EL (cell line): ENCODE measurements at places on chromosomes 12 and 14.

GRCh38 chr12:460261-461230 lies 807 bp downstream of the B4GALNT3 start:
- peak; percentile 10 for DNase-seq

- no peak for DNase-seq
These were observed 5.1 kb upstream of the DLK1 start for GRCh38 chr14:100721568-100721967.

- DNase-seq = no peak
These were observed 67.2 kb downstream of the GLT1D1 start for GRCh38 chr12:128920468-128920867.

DNA sequence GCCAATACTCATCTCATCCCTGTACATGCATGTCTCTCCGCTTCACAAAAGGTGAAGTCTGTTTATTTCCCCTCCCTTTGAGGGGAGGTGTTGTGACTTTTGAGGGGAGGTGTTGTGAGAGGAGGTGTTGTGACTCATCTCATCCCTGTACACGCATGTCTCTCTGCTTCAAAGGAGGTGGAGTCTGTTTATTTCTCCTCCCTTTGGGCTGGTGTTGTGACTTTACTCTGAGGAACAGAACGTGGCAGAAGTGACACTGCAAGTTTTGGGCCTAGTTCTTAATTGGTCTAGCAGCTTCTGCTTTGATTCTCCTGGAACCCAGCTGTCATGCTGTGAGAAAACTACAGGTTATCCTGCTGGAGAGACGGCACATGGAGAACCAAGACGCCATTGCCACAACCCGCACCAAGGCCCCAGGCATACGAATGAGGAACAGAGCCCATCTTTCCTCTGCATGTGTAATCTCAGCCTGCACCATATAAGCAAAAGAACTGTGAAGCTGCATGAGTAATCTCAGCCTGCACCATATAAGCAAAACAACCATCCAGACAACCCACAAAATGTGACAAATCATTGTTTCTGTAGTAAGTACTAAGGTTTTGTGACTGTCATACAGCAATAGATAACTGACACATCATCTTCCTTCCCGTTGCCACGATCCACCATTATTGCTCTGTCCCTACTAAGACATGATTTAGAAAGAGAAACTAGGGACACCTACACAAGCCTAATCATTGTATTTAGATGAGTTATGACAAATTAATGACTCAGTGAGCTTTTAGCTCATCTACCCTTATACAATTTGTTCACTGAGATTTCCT lies 30.0 kb downstream of the GALNT4 start:
- DNase-seq = peak; percentile 39

GRCh38 chr12:104938371-104938770 lies 19.7 kb downstream of the SLC41A2 start:
- peak; percentile 30 for DNase-seq

- no peak for DNase-seq
These were observed 269.4 kb upstream of the NOVA1 start for GRCh38 chr14:26867171-26867757.

DNA sequence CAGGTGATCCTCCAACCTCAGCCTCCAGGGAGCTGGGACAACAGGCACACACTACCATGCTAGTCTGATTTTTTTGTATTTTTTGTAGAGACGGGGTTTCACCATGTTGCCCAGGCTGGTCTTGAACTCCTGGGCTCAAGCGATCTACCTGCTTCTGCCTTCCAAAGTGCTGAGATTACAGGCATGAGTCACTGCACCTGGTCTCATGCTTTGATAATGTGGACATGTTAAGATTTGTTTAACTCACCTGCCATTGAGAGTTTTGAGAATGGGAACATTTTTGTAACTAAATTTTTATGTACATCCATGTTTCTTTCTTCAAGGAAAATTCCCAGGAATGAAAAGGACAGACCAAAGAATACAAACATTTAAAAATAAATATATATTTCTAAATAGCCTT lies 121.2 kb downstream of the MIPOL1 start:
- DNase-seq = no peak

GRCh38 chr14:103089386-103090335 lies 4.9 kb upstream of the EXOC3L4 start:
- DNase-seq = no peak

- DNase-seq = peak; percentile 39
These were observed 380.4 kb upstream of the CCDC196 start for GRCh38 chr14:66105815-66106214.

- DNase-seq = no peak
These were observed 25.3 kb downstream of the MYBPC1 start for GRCh38 chr12:101619858-101620761.
